ENCODE measurements at places on chromosomes 6 and 20.
A peak's percentile ranks its signal among the peaks of the same experiment; 100 is the strongest.

DNA sequence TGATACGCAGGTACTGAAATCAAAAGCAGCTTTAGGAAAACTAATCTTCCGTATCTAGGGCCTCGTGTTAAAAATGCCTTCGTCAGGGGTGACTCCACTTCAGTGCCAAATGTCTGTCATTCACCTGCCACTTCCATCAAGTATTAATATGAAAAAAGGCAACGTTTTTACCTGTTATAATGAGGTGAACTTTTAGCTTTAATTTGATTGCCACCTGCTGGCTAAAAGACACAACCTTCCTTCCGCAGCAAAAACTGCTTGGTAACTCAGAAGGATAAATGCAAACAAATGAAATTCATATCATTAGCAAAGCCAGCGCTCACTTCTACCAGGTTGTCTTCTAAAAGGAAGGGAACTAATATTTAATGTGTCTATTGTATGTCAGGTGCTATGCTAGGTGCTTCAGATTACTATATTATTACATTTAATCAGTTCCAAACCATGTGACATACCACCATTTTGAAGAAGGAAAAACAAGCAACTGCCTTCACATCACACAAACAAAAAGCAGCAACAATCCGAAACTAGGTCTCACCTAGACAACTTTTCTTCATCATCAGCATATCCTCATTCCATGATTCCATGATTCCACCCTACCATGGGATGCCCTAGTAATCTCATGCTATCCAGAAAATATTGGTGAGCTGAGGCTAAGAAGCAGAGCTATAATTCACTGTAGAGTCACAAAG, 20.6 kb upstream of the ARHGAP18 start:
- peak; percentile 45 for DNase-seq

- DNase-seq = no peak
Observed at GRCh38 chr6:3719462-3720308, 31.8 kb downstream of the PXDC1 start.

- no peak for DNase-seq
Observed at GRCh38 chr20:58918621-58919020, 62.4 kb upstream of the NELFCD start.

DNA sequence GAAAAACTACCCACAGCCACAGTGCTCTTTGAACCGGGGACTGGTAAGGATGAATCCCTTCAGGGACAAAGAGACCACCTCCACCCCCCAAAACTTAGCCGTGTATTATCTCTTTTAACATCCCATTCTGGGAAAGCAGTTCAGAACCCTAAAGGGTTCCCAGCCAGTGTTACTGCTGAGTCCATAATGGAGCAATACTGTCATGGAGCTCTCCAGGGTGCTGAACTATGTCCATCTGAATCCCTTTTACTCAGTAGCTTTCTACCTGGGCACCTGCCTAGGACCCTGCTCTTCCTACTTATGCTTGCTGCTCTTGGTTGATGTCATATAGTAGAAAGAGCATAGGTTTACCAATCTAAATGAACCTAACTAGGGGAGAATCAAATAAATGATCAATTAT, 22.3 kb upstream of the SAYSD1 start:
- DNase-seq = peak; percentile 14

DNA sequence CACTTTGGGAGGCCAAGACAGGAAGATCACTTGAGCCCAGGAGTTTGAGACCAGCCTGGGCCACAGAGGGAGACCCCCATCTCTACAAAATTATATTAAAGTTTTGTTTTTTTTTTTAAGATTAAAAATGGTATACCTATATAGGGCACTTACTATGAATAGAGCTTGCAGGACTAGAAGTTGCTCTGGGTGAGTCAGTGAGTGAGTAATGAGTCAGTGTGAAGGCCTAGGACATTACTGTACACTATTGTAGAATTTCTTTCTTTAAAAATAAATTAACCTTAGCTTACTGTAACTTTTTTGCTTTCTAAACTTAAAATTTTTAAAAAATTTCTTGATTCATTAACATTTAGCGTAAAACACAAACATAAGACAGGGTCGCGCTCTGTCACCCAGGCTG, 29.7 kb downstream of the STK35 start:
- DNase-seq = no peak

GRCh38 chr6:138034229-138034628, 73.0 kb downstream of the PERP start:
- DNase-seq = no peak

DNA sequence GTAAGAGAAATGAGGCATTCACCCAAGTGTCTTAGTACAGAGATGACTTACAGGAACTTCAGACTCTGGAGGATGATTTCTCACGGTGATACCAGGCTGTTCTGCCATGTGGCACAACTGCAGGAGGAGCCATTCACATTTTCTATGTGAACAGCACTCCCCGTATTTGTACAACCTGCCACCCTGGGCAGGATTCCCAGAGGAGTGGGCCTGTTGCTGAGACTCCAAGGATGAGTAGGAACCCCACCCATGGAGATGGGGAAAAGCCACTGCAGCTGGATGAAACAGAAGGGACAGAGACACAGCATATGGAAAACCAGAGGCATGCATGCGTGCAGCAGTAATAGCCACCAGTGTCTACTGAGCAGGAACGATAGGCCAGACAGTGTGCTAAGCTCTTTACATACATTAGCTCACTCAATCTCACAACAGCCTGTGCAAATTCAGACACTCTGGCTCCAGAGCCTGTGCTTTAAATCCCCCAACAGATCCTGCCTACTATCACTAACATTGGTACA, 48.0 kb upstream of the PTPRT start:
- no peak for DNase-seq

DNA sequence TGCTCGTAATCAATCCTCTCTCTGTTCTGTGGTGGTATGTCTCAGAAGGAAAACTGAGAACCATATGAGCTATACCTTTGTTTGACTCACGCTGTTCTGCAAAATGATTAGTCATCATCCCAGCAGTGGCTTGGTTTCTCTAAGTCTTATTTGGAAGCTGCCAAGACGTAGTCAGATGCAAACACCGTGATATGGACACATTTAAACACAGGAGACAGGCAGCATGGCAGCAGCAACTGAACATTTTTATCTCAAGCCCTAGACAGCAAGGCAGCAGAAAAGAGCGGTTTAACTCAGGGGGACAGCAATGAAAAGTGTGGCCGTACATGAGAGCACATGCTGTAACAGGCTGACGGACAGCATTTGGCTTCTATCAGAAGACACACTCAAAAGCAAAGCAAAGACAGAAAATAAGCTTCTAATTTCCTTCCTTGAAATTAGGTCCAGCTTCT, 1295.1 kb downstream of the EPHA7 start:
- no peak for DNase-seq

DNA sequence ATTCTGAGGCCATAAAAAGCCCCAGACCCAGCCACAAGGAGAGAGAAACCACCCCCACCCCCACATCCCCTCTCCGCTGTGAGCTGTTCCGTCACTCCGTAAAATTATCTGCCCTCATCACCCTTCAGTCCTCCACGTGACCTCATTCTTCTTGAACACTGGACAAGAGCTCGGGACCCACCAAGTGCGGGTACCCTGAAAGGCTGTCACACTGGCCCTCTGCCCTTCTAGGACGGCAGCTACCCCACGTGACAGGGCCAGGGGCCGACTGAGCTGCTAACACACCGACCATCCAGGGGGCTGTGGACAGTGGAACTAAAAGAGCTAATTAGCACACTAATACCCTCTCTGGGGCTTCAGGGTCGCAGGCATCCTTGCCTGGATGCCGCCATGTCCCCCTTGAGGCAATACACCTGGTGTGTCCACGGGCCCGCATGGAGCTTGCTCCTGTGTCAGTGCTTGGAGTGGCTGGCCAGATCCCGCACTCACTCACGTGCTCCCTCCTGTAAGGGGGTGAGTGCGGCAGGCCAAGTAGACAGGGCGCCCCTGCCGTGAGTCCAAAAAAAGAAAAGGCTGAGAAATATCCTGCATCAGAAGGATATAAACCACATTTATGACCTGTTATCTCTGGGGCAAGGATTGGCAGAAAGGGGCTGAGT, 29.2 kb upstream of the AHCY start:
- no peak for DNase-seq

GRCh38 chr6:134082191-134082590, 29.8 kb upstream of the SLC2A12 start:
- no peak for DNase-seq

DNA sequence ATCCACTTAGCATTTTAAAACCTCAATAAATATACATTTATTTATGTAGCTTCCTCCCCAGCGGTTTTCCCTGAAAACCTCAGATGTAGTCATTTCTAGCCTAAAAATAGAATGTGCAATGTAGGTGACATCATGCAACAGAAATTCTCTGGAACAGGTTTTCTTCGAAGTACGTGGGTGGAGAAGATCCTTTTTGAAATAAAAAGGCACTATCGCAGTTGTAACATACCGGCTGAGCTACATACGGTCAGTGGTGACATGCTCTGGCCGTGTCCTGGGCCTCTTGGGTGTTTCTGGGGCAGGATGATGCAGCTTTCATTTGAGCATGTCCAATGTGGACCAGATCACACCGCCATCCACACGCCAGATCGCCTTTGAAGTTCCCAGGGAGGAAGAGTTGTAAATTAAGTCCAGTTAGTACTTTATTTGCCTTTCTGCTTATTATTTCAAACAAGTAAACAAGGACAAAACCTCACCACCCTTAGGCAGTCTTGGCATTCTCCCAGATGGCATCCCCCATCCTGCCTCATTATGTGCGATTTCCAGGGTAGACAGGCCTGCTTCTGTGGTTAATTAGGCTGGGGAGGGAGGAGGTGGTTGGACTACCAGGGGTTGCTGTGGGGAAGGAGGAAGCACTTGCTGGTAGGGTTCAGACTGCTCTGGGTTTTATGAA, 109.5 kb upstream of the CLDN20 start:
- peak; percentile 32 for DNase-seq

All from activated CD4-positive, alpha-beta T cell treated with anti-CD3 and anti-CD28 coated beads for 4 hours (primary cell).